Esophagus muscularis mucosa (tissue), 4 donors: ENCODE measurements at places on chromosomes 11 and 22. TPM values are rescaled to one million over a fixed set of nuclear protein-coding genes. Genes with fewer than 3 reads are reported as not detected.

- no peaks in the 10 kb centered on the region for H3K36me3 ChIP-seq
- H3K4me1 ChIP-seq, result peaks cover 14% of the 10 kb centered on the region
- no peak overlapping the region for H3K27ac ChIP-seq
- DNase-seq, result no peak
- no peak overlapping the region for H3K4me3 ChIP-seq
These were observed 158.3 kb upstream of the MTMR2 start for GRCh38 chr11:96082002-96082899.

GRCh38 chr11:76240161-76240540 lies 33.8 kb upstream of the WNT11 start:
- DNase-seq, result no peak
- no peaks in the 10 kb centered on the region for H3K27me3 ChIP-seq
- H3K4me1 ChIP-seq, result no peaks in the 10 kb centered on the region
- H3K36me3 ChIP-seq, result no peaks in the 10 kb centered on the region
- no peak overlapping the region for H3K27ac ChIP-seq

DNA sequence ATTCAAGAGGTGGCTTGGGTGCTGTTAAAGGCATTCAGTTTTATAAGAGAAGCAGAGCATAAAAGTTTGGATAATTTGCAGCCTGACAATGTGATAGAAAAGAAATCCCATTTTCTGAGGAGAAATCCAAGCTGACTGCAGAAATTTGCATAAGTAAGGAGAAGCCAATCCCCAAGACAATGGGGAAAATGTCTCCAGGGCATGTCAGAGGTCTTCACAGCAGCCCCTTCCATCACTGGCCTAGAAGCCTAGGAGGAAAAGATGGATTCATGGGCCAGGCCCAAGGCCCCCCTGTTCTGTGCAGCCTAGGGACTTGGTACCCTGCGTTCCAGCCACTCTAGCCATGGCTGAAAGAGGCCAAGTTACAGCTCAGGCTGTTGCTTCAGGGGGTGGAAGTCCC lies 207.3 kb downstream of the METTL15 start:
- H3K27ac ChIP-seq, result no peak overlapping the region
- H3K4me3 ChIP-seq, result no peak overlapping the region
- H3K36me3 ChIP-seq, result no peaks in the 10 kb centered on the region
- no peaks in the 10 kb centered on the region for H3K27me3 ChIP-seq
- no peaks in the 10 kb centered on the region for H3K4me1 ChIP-seq

DNA sequence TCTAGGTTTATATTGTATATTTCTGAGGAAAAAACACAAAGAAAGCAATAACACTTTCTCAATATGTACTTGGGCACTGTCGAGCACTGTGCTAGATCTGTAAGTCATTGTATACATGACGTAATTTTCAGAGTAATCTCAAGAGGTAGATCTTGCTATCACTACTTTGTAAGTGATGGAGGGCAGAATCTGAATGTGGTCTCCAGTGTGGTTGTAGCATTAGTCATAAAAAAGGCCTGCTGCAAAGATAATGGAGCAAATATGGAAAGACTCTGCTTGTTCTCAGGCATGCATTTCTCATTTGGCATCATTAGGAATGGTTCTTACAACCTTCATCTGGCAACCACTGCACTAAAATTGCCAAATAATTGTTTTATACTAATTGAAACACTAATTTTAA lies 419.8 kb upstream of the CCDC179 start:
- no peak overlapping the region for H3K27ac ChIP-seq
- DNase-seq, result no peak
- H3K4me1 ChIP-seq, result no peaks in the 10 kb centered on the region
- H3K27me3 ChIP-seq, result no peaks in the 10 kb centered on the region
- no peaks in the 10 kb centered on the region for H3K36me3 ChIP-seq

GRCh38 chr11:18617688-18618341 lies 16.3 kb downstream of the SPTY2D1 start:
- H3K36me3 ChIP-seq, result peaks cover 34% of the 10 kb centered on the region
- H3K4me3 ChIP-seq, result no peak overlapping the region
- H3K27ac ChIP-seq, result peak overlapping the region; percentile 50
- peaks cover 18% of the 10 kb centered on the region for H3K4me1 ChIP-seq

The RAG2 gene
- total RNA-seq, result not detected

The LMNTD2 gene
- total RNA-seq, result 2.2 TPM
